Stimulated activated CD8-positive, alpha-beta memory T cell treated with anti-CD3 and anti-CD28 coated beads, Interleukin-15, amount 100 ng/mL, for 4 hours (primary cell): ENCODE measurements at places on chromosomes 12 and 14.

DNA sequence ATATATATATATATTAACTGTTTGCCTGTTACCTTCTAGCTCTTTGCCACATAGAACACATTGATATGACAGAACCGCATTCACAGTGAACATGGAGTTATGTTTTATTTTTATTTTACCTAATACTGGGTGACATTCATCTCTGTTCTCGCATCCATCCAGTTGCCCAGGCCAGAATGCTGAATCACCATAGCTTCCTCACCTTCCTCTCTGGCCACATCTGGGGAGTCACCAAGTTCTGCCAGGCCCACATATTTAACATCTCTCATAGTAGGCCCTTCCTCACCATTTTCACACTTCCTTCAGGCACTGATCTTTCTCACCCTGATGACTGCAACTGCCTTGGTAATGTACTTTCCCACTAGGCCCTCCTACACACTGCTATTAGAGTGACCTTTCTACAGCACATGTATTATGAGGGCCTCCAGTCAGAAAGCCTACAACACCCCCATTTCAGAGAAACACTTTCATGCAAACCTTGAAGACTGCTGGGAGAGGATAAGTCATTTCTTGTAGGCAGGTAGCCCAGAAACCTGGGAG lies 106.8 kb downstream of the LGR5 start:
- no peak for DNase-seq

DNA sequence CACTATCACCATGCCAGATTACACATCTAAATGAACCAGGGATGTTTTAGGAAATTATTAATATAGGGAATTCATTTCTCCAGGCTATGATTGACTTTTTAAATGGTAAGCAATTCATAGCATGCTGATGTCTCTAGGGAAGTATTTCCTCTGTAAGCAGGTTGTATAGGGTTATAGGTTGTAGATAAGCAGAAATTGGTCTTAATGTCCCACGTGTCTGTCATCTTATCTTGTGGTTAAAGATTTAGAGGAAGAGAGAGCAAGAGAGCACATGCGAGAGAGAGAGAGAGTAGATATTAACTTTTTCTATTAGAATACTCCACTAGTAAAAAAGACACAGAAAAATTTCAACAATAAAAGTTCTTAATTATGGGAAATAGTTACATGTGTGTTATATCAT lies 32.6 kb downstream of the TRHDE start:
- DNase-seq, result no peak

DNA sequence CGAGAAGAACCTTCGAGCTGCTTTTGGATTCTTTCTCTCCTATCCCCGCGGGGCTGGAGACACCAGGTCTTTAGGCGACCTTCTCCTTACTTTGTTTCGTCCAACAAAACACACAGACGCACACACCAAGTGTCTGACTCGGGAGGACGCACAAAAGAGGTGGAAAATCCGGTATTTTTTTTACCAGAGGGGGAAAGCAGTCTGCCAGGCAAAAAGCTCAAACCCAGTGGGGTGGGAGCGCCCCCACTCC lies 2.1 kb downstream of the SIX4 start:
- no peak for DNase-seq

GRCh38 chr12:38384816-38385378 lies 68.3 kb downstream of the ALG10B start:
- no peak for DNase-seq

GRCh38 chr12:42593874-42594273 lies 4.3 kb upstream of the PRICKLE1 start:
- DNase-seq, result no peak

DNA sequence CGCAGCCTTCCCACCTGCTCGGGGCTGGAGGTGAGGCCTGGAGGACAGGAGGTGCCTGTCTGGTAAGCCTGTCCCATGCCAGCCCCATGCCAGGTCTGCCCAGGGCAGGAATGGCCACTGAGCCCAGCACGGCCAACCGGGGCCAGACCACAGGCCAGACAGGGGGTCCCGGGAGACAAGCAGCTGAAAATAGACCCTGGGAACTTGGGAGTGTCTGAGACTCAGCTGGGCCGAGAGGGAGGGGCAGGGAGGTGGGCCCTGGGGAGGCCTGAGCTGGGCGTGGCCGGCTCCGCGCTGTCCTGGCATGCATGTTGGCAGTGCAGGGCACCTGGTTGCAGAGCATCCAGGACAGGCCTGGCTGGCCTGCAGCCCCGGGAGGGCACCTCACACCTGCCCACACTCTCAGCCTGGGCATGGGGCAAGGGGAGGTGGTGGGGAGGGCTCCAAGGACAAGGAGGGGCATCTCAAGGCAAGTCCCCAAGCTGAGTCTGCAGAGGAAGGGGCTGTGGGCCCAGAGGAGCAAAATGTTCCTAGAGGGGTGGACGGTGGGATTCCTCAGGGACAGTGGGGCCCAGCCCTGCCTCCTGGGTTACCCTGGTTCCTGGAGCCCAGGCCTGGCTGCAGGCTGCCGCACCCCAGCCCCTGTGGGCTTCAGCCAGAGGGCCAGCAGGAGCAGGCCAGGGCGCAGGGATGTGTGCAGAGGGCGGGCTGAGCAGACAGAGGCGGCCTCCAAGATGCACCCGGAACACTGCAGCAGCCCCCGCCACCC lies 3.2 kb upstream of the CRIP1 start:
- DNase-seq, result no peak

DNA sequence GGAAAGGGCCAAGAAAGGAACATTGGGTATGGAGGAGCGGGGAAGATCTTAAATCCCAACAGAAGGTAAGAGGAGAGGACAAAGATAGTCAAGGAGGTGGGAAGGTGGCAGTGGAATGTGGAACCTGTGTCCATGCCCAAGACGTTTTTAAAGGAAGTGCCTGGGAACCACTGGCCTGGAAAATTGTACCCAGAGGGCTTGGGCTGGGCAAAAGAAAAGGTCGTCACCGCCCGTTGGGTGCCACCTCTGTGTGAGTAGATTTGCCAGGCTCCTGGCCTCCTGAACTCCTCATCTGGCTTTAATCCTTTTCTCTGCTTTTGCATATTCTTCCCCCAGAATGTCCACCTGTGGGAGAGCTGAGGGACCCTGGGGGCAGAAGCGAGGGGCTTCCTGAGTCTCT lies 32.6 kb downstream of the JDP2 start:
- DNase-seq, result no peak

DNA sequence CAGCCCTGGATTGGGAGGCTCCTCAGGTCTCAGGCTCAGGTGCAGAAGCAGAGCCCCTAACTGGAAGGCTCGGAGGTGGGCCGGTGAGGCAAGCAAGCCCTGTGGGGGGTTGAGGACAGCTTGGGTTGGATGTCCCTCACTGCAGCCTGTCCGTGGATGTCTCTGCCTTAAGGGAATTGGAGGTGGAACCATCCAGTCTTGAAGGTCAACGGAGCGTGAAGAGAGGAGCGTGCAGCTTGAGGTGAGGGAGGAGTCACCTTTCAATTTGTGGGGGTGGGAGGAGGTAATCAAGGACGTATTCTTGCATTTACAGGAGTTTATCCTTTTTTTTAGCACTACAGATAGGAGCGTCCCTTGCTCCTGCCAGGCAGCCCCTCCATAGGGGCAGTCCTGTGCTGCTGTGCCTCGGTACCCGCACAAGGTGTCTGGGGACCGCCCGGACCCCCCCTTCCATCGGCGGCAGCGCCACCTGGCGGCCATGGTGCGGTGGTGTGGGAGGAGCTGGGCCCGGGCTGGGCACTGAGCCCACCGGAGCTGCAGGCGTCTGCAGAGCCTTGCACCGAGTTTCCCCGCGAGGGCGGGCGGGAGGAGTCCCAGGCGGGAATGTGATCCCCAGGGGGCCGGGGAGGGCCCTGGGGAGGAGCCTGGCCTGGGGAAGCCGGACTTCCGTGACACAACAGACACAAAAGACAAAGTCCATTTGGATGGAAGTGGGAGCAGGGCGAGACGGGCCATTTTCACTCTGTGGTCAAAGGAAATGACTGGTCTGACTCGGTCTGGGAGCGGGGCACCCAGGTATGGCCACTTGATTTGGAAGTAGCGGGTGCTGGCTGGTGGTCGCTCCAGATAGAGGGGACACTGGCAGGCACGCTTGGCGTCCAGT lies 864 bp downstream of the DNAJC22 start:
- DNase-seq, result no peak

DNA sequence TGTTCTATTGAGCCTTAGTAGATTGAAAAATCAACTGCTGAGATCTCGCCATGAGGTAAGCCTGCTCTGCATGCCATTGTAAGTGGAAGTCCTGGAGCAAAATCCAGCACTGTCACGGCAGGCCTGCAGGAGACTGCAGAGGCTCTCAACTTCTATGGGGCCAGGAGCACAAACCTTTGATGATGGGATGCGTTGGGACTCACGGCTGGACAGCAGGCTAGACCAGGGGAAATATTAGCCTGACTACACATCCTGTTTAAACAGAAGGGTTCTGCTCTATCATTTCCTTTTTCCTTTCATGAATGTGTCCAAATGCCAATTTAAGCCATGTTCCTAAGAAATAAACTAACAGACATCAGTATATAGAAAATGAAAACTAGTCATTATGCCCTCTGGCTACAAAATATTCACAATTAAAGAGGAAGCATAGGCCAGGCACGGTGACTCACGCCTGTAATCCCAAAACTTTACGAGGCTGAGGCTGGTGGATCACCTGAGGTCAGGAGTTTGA lies 33.9 kb upstream of the RASSF8 start:
- no peak for DNase-seq

GRCh38 chr12:5081016-5081415 lies 37.3 kb downstream of the KCNA5 start:
- no peak for DNase-seq

DNA sequence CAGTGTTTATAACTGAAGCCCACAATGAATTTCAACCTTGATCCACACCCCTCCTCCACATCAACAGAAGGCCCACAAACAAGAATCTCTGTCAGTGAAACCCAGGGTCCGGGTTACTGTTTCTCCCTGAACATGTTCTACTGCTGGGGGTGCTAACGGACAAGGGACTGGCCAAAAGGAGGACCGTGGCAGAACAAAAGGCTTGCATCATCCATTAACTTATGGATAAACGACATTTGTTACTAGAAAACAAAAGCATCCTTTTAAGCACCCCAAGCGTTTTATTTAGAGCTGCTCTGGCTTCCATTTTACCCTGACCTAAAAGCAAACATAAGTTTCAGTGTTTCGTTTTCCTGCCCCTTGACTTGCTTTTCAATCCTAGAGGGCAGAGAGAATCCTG lies 32.2 kb downstream of the BRAP start:
- no peak for DNase-seq

- no peak for DNase-seq
Observed at GRCh38 chr14:68160779-68161546, 341.4 kb downstream of the RAD51B start.

GRCh38 chr14:66359500-66359899 lies 126.7 kb upstream of the CCDC196 start:
- no peak for DNase-seq

DNA sequence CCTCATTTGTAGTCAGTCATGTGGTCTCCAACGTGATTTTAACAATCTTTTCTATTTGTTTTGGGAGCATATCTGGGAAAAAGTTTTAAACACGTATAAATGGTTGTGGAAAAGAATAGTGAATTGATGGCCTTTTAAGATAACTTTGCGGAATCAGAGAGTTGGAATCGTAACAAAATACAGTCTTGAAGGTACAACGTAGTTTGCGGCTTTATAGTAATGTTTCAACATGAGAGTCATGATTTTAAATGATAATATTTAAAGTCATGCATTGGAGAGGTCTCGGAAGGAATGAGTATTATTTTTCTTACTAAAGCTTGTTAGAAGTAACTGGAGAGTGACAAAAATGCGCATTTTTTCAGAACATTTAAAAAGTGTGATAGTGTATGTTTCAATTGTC lies 1.6 kb downstream of the AEBP2 start:
- DNase-seq, result no peak

DNA sequence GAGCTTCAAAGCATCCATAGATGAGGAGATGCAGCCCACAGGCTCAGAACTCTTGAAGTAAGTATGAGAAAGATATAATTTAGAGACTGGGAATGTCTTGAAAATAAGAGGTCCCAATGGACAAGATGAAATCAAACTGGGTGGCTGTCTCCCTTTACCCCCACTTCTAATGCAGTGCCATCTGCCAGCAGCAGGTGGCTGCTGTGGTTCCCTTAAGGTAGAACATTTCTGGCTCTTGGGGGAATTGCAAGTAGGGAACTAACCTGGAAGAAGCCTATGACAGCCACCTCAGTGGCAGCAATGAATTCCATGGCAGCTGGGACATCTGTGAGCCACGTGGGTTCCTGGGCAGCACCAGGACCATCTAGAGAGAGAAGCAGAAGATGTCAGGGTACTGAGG lies 648 bp downstream of the ERP27 start:
- no peak for DNase-seq

DNA sequence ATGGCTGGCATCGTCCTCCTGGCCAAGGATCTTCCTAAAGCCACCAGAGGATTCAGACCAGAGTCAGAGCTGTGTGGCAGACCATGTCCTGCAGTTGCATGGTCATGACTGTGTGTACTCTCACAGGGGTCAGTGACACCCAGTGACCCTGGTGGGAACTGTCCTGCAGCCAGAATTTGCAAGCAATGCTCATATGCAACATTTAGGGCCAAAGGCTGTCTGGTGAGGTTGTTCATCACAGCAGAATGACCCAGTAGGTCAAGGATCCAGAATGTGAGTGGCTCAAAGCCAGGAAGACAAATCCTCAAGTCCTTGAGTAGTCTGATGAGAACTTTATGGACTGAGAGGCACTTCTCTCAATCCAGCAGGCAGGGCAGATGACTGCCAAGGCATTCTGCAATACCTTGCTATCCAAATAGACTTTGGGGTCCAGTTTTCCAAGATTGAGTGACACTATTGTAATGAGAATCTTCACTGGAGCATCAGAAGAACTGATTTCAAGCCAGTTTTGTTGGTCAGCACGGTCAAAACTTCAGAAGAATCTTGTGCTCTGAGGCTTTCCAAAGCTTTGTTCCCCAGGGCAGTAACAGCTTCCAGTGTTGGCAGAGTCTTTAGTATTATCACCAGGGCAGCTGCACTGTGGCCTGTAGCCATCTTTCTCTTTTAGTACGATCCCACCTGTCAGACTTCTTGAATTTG lies 122.0 kb downstream of the PTCSC3 start:
- no peak for DNase-seq
